ELR (cell line): ENCODE measurements at places on chromosomes 5 and 9.

DNA sequence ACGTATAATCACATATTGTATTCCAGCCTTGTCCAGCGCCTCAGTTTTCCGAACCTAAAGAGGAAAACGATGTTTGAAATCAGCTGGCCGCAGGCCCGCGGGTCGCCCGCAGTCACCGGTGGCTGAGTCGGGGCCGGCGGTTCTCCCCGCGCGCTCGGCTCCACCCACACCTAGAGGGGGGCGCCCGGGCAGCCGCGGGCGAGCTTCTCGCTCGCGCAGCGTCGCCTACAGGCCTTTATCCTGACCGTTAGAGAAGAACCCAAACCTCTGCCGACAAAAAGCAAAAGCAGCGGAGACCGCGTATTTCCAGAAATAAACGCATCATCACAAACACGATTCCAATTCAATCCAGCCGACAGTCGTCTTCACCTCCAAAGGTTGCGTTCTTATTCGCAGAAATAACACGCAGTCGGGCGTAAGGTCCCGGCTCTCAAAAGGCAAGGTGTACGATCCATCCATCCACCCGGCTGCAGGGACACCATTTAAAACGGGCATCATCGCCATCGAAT is 725 bp upstream of the NIPBL start:
- peak; percentile 88 for DNase-seq

DNA sequence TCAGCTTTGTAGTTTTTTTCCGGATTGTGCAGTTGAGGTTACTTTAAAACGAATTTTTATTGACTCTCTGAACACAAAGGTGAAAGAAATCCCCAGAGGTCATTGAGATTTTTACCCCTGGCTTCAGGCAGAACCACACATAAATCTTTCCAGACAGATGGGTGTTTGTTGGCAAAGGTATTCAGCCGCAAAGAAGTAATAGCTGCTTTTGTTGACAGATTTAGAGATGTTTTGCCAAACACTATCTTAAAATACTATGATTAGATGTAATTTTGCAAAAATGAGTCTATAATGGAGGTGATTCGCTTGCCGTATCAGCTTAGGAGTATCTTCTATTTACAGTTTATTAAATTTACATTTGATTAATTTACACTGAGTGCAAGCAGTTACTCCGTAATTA is 418.3 kb upstream of the CLINT1 start:
- DNase-seq: no peak

GRCh38 chr5:54760182-54760935 is 225.0 kb downstream of the ESM1 start:
- peak; percentile 83 for DNase-seq

- DNase-seq: peak; percentile 36
Measured at GRCh38 chr5:140116716-140117115, 2.8 kb downstream of the PURA start.

GRCh38 chr5:93569300-93570160 is 11.5 kb downstream of the NR2F1-AS1 start:
- no peak for DNase-seq

GRCh38 chr5:34042321-34042720 is 692 bp downstream of the C1QTNF3 start:
- DNase-seq: no peak

DNA sequence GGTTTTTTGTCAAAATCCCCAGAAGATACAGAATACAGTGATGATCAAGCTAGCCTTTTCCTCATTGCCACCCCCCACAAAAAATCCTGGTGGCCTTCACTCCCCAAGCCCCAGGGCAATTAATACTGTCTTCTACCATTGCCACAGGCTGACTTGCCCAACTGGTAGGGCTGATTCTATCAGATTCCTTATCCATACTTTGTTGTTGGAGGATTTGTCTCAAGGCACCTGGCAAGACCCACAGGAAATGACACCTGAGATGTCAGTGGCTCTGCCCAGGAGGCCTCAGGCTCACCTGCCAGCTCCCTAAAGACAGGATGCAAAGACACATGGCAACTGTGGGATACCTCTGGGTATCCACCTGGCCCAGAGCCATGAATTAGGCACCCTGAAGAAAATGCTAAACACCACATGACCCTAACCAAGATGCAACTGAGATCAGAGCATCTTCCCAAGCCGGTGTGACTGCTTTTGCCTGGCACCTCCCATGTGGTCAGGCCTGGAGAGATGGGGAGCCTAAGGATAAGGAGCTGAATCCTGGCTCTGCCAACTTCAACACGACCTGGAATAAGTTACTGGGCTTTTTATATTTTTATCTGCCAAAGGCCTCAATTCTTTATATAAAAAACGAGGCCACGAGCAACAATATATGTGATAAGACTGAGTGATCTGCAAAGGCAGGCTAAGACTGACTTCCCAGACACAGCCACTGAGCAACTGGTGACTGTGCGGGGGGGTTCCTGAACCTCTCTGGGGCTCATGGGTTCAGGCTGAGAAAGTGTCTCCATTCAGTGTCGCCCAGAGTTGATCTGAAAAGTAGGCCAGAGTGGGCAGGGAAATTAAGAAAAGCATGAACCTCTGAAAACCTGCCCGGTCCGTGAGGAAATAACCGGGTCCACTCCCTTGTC is 944 bp downstream of the ATOX1 start:
- DNase-seq: peak; percentile 54

DNA sequence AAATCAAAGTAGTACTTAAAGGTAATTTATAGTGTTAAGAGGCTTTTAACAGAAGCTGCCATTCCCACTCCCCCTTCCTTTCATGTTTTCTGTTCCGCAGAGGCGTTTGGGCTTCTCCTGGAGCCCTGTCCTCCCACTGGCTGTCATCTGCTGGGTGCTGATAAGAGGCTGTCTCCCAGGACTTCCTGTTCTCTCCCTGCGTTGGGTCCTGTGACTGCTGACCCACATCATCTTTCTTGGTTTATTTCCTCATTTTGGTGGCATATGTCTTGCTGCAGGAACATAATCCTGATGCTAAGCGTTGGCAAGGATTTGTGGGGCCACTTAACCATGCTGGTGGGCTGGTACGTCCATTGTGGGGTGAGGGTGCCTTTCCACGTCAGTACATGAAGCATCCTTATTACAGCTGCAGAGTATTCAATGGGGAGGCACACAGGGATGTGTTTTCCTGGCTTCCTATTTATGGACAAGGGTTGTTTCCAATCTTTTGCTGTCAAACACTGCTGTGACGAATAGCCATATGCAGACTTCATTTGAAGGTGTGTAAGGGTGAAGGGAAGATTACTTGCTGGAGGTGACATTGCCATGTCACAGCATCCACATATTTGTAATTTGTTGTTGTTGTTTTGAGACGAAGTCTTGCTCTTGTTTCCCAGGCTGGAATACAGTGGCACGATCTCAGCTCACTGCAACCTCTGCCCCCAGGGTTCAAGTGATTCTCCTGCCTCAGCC is 22.3 kb upstream of the RNF130 start:
- no peak for DNase-seq

- DNase-seq: no peak
Measured at GRCh38 chr5:54480296-54480695, 24.8 kb downstream of the HSPB3 start.

GRCh38 chr9:81656871-81657337 is 32.4 kb downstream of the TLE1 start:
- no peak for DNase-seq

- no peak for DNase-seq
Measured at GRCh38 chr9:93662952-93663572, 86.7 kb downstream of the PHF2 start.

DNA sequence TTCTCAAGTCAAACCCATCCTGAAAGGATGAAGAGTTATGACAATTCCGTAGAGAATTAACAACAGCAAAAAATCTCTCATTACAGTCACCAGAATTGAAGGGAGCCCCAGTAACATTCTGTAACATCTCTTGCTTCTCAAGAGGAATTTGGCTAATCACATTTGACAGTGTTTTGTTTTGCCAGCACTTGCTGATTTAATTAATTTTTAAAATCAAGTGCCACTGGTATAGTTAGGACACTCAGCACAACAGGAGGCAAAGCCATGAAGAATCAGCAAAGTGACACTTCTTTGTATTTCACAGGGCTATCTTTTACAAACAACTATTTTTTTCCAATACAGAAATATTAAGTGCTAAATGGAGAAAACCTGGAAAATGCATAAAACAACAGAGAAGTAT is 152.8 kb downstream of the MCTP1 start:
- no peak for DNase-seq

- no peak for DNase-seq
Measured at GRCh38 chr5:148035676-148036075, 28.1 kb upstream of the SPINK5 start.

DNA sequence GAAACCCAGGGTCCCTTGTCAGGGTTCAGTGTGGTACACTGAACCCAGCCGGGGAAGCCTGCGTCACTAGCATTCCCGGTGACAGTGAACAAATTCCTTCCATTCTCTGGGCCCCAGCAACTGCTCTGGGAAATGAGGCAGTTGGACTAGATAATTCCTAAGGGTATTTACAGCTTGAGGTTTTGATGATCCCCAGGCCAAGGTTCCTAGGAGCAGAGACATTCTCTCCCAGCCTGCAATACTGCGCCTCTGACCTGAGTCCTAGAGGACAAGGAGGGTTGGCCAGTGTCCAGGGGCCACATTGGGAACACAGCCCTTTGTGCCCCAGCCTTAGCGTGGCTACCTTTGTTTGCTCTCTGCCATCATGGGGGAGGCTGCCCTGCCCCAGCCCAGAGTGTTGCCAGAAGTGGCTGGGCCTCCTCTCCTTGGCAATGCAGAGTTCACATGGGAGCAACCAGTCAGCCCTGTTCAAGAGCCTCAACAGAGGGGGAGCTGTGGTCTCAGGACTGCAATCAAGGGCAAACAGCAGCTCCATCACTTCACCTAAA is 178.2 kb downstream of the SEC61B start:
- DNase-seq: no peak

DNA sequence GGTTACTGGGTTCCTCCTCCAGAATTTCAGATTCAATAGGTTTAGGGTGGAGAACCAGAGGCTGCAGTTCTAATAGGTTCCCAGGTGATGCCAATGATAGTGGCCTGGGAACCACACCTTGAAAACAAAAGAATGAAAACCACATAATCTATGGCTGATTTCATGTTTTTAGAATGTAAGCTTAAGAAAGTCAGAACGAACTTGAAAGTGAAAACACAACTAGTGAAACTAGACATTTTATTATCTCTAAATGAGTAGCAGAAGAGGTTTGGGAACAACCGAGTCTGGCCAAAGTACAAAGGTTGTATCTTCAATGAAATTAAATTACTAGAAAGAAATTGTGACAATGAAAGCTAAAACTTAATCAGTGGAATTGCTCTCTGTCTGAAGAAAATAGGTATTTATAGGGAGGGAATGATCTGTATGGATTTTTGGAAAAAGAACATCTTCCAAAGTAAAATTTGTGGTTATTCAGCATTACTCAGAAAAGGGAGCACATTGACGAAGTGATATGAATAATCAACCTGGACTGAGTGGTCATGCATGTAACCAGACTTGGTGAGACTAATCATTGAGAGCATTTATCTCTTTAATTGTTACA is 24.9 kb upstream of the CEP120 start:
- DNase-seq: no peak

- no peak for DNase-seq
Measured at GRCh38 chr5:67358186-67358585, 161.6 kb upstream of the CD180 start.

DNA sequence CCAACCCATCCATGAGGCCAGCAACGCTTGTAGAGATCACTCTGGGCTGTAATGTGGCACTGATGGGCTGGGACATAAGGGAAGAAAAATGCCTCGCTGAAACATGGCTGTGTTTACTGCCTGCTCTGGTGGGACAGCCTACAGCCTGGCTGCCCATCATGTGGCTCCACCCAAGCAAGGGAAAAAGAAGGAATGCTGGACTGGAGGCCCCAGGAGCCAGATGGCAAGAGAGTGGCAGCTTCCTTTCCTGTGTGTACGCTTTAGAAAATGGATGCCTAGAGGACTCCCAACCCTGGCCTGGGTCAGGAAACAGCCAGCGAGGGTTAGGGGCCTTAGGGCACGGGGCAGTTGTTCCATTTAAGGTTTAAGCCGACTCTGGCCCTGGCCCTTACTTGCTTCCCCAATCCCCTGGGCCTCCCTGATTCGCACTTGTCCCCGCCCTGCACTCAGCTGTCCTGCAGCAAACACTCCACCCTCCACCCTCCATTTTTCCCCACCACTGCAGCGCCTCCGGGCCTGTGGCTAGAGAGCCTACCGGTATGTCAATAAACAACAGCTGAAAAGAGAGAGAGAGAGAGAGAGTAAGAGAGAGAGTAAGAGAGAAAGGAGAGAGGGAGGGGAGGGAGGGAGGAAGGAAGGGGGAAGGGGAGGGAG is 819.4 kb downstream of the SEMA5A start:
- DNase-seq: no peak

- DNase-seq: no peak
Measured at GRCh38 chr5:57817001-57817453, 334.4 kb upstream of the ACTBL2 start.

DNA sequence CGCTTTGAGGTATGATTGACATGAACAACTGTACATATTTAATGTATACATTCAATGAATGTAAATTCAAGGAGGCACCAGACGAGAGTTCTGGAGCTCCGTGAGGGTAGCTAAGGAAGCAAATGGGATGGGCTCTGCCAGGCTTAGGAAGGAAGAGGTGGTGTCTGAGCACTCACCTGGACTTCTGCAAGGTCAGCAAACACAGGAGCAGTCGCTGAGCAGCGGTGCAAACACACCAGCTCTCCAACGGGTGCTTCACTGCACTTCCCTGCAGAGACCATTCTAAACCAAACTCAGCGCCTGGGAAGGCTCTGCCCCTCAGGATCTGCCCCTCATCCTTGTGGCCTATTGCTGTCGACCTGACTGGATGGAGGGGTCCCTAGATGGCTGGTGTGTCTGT is 101.5 kb downstream of the COL23A1 start:
- DNase-seq: no peak

DNA sequence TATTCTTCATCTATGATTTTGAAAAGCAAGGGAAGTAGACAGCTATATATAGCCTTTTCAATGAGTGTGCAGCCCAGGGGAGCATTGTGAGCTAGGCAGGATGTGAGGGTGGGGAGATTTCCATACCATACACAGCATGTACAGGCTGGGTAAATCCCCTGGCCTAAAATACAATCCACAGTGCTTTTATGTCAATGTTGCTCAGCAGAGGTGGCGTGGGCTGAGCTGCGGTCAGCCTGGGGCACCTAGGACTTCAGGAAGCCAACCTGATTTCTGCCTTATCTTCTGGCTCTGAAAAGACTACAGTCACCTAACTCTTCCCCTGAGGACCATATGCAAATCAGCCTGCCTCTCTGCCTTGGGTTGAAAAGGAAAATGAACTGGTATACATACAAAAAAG is 6.3 kb upstream of the GARIN3 start:
- no peak for DNase-seq

DNA sequence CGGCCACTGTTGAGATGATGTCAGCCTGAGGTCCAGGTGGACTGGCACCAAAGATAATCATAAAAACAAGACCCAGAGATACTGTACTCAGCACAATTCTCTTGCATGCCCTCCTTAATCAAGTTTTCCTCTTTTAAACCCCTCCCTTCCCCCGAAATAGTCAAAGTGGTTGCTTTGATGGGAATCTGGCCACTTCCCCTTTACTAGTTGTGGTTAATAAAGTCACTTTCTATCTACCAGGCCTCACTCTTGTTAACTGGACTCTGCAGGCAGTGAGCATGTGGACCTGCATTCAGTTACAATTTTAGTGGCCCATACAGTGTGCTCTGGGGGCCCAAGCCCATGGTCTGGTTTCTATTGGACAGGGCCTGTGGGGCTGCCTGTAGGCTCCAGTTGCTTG is 17.5 kb downstream of the FBP2 start:
- no peak for DNase-seq

GRCh38 chr5:96259151-96259772 is 173.8 kb downstream of the PCSK1 start:
- peak; percentile 84 for DNase-seq
